ENCODE measurements at places on chromosomes 7 and 10. TPM values are rescaled to one million over a fixed set of nuclear protein-coding genes. Genes with fewer than 3 reads are reported as not detected.

- DNase-seq = peak; percentile 57
These were observed 56.8 kb upstream of the FAM171A1 start for GRCh38 chr10:15427843-15428414.

DNA sequence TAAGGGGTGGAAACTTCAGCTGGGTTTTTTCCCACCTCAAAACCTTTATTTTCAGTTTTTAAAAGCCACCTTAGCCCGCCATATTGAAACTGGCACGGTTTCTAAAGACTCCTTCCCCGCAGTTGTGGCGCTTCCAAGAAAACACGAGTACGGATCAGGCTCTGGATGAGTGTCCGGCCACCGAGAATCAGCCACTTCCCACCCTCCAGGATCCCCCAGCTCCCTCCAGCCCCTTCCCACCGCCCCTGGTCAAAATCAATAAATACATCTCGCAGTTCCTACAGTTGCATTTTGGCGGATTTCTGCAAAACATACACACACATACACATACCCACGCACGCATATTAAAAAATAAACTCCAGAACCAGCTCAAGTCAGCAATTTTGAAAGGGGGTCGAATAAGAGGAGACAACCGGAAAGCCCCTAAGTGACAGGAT, 1.1 kb downstream of the SFMBT2 start:
- DNase-seq = no peak

- DNase-seq = peak; percentile 95
These were observed 5.3 kb upstream of the TMEM139 start for GRCh38 chr7:143279186-143280098.

DNA sequence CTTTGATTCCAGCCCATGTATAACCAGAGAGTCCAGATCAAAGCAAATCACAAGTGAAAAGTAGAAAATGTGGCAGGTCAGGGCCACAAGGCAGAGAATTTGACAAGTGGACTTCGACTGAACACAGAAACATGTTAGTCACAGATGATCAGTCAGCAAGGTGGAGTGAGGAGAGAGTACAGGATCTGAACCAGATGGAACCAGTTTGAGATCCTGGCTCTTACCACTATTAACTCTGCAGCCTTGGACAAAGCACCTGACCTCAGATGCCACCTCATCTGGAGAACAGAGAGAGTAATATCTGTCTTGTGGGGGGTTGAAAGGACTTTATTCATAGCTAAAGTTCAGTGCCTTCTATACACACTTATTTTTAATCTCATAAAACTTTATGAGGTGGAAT, 4.4 kb downstream of the MRLN start:
- DNase-seq = no peak

DNA sequence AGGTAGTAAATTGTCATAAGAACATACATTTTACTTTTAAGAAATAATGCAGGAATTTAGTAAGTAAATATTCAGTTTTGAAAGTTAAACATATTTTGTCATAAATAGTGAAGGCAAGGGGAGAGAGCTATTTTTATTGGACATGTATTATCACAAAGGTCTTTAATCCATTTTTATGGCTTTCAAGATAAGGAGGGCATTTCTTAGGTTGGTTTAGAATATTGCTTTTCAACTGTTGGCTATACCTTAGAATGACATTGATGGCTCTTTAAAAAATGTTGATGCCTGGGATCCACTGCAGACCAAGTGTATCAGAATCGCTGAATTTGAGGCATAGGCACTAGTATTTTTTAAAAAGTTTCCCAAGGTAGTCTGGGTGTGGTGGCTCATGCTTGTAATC, 34.0 kb downstream of the ADAM22 start:
- no peak for DNase-seq

GRCh38 chr7:93316730-93317129, 84.6 kb downstream of the VPS50 start:
- DNase-seq = no peak

DNA sequence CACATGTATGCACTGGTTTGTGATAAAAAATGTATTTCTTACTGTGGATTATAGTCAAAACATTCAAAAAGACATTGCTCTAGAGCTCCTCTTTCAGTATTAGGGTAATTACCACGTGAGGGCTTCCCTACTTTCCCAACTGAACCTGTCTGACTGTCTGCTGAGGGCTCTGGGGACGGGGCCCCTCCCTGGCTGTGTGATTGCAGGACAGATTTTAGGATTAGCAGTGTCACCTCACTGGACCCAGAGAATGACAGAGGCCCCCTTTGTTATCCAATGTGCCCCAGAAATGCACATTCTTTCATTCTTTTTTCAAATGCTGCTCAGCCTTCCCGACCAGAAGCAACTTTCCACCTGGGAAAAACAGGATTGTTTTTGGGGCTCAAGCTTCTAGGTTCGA, 43.6 kb upstream of the MXI1 start:
- DNase-seq = no peak

DNA sequence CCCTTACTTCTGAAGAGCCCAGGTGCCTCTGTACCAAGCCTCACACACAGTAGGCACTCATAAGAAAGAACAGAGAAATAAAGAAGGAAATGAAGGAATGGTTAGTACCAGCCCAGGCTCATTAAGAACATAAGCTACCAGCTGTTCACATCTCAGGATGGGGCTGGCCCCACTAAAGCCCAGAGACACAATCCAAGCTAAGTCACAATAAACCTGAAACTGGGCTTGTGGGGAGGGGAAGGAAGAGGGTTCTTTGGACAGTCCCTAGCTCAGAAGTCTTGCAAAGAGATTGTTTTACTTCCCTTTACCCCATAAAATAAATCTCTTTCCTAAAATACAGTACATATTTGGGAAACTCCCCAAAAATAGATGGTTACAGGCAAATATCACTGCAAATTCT, 24.3 kb downstream of the FBXW4 start:
- DNase-seq = no peak

DNA sequence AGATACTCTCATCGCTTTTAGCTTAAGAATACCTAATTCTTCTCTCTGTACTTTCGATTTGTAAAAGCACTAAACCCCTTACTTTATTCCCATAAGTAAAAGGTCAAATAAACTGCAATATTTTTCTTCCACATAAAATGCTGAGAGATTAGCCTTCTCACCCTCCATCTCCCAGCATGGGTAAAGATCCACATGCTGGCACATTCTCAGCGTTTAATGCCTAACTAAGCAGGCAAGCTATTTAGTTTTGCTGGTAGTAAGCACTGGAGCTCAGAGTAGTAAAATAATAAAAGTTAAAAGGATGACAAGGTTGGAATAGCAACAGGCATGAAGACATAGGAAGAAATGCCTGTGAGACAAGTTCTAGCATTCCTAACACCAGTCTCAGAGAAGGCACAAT, 65.9 kb upstream of the NEBL start:
- no peak for DNase-seq

- DNase-seq = peak; percentile 92
These were observed 156.8 kb upstream of the MAGI2 start for GRCh38 chr7:79610313-79610712.

DNA sequence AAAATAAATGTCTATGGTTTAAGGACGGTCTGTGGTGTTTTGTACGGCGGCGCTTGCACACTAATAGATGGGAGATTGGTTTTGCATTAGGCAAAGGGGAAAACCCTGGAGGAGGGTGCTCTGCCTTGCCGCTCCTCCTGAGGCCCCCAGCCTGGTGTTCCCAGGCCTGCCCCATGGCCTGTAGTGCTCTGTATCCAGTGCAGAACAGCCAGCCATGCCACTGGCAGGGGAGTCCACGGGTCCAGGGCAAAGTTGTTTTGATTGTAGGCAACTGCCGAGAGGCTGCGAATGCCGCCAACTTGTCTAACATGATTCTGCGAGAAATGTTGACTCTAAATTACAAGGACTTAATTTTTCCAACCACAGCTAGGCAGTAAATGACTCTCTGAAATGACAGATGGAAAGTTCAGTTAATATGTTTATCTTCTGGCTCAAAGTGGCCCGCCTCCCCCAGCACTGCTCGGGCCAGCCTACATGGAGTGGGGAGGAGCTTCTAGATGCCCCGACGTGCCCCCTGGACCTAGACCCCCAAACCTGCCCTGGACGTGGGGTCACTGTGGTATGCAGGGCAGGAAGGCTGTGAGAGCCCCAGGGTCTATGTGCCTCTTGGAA, 104.6 kb upstream of the GDF10 start:
- no peak for DNase-seq

DNA sequence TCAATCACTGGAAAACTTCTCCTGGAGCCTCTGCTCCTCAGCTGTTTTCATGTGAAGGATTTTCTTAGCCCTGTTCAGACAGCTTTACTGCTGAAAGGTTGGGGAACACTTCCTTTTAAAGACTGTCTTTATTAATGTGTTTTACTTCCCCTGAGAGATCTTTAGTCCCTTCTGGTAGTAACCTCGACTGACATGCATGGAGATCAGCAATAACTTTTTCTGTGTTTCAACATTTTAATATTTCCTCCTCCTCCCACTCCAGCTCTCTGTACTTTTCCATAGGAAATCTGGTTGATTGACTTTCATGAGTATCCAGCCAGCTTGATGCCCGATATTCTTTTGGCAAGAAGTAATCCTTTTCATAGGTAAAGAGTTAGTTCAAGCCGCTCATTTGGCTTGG, 62.7 kb upstream of the STRIP2 start:
- DNase-seq = no peak

DNA sequence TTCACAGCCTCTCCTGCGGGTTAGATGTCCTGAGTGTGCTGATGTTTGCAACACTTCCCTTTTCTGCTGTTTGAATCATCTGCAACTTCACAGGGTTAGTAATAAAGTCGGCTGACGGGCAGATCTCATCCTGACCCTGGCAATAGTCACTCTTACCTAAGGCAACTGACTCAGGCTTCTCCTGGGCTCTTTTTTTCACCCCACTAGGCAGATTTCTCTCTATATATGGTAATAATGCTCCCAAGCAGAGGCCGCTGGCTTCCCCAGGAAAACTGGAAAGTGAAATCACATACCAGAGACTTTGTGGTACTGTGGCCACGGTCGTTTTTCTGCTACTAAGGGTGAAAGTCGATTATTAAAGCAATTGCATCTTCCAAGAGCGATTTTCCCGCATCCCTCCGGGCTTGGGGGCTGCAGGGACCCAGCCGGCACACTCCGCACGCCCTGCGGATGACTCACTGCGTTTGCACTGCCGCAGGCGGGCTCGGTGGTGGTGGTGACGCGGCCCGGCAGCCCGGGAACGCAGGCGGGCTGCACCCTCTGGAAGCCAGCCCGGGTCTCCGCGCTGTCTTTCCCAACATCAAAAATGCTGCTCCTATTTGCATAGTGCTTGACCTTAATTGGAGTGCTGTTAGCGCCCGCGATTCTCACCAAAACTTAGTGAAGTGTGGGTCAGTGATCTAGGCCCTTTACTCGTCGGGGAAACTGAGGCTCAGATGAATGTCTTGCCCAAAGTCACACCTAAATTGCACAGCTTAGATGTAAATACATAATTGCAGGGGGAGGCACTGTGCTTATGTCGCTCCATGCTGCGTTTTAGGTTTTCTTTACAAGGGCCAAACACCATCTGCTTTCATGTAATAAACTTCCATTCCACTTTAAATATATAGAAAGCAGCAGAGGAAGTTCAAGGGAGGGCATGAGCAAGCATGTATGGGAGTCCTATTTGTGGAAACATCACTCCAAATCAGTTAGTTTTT, 47.6 kb upstream of the ITGB1 start:
- DNase-seq = peak; percentile 62

DNA sequence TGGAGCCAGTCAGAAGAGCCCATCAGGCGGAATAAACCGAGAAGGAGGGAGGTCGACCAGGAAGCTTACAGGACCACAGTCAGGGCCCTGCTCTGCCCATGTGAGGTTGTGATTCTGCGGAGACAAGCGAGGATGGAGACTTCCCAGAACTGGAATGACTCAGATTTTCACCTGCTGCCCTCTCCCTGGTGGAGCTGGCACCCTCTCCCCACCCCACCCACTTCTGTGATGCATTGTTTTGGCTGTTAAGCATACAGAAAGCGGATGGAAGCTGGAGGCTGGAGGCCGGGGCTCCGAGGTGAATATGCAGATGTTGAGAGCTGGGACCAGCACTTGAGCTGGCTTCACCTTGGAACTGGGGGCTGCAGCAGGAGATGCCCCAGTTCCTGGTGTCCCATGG, 57.4 kb downstream of the NPTX2 start:
- no peak for DNase-seq

DNA sequence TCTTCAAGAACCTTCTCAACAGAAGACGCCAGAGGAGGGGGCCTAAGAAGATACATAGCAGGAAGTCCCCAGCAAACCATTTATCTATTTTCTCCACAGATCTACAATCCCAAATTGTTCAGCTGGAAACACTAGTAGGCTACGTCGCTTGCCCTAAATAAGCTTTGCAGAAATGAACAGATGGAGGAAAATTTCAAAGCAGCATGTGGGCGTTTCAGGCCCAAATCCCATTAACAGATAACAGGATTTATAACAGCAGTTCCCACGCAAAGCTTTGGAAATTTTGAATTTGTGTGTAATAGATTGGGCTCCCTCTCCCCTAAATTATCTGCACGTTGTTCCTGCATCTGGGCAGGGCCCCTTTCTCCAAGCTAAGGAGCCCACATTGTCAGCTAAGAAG, 60.6 kb upstream of the FRMD4A start:
- no peak for DNase-seq

GRCh38 chr7:140923358-140924006, 1.2 kb downstream of the BRAF start:
- DNase-seq = peak; percentile 20

DNA sequence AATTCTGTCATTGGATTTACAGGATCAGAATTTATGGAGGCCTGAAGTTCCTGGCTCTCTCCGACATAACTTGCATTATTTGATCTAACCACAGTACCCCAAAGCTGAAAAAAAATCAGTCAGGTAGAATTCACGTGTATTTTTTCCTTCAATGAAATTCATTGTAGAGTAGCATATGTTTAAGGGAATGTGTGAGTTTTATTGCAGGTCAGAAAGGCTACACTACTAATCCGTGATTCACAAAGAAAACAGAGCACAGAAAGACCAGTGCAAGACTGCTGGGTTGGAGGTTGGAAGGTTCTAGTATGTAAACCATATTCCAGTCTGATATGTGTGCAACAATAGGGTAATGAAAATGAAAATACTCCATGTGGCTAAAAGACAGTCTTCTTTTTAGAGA, 247.0 kb upstream of the FERD3L start:
- DNase-seq = no peak

DNA sequence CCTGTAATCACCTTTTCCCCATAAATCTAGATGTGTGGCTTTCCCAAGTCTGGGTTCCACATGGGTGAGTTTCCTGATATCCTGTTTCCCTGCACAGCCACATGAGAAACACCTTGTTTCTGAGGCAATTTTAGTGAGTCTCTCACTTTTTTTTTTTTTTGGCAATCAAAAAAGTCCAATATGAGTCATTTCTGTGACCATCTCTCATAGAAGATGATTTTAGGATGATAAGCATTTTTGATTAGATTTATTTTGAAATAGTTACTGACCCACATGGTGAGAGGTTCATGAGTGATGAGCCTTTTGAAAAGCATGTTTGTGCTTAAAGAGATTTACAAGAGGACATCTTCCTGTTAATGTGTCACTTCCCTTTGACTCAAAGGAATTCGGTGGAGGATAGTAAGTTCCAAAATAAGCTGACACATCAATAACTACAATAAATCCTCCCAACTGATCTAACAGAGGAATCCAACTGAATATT, 464.0 kb downstream of the INHBA start:
- DNase-seq = no peak

- DNase-seq = no peak
These were observed 71.7 kb downstream of the MYL10 start for GRCh38 chr7:101557421-101557820.

NKX1-2 gene
- total RNA-seq = 4.9 TPM

FAM221A gene
- 0.51 TPM for total RNA-seq

GIMAP4 gene
- not detected for total RNA-seq

CALCR gene
- 0.08 TPM for total RNA-seq

CDHR1 gene
- not detected for total RNA-seq

PHKG1 gene
- 1.9 TPM for total RNA-seq

ANKRD7 gene
- 9.6 TPM for total RNA-seq

COL13A1 gene
- total RNA-seq = 0.11 TPM

LRMDA gene
- 70.7 TPM for total RNA-seq

Measured in SK-MEL-5 (cell line).